ENCODE measurements at places on chromosomes 16 and 17. TPM values are rescaled to one million over a fixed set of nuclear protein-coding genes. Genes with fewer than 3 reads are reported as not detected.

CCL16 gene
- polyA plus RNA-seq = not detected

AIPL1 gene
- not detected for polyA plus RNA-seq

RNF222 gene
- polyA plus RNA-seq = not detected

HCFC1R1 gene
- polyA plus RNA-seq = 60.4 TPM

NOG gene
- polyA plus RNA-seq = 3.6 TPM

CTF1 gene
- polyA plus RNA-seq = 2.0 TPM

PIPOX gene
- not detected for polyA plus RNA-seq

ITGAL gene
- polyA plus RNA-seq = 0.27 TPM

CRISPLD2 gene
- 21.5 TPM for polyA plus RNA-seq

HOXB1 gene
- polyA plus RNA-seq = not detected

CLEC10A gene
- polyA plus RNA-seq = not detected

TPSG1 gene
- polyA plus RNA-seq = not detected

KAT7 gene
- polyA plus RNA-seq = 27.0 TPM

CFAP97D1 gene
- polyA plus RNA-seq = not detected

PRSS27 gene
- 0.80 TPM for polyA plus RNA-seq

GUCY2D gene
- polyA plus RNA-seq = not detected

TEKT1 gene
- polyA plus RNA-seq = not detected

PARD6A gene
- 0.70 TPM for polyA plus RNA-seq

ARL17B gene
- 14.4 TPM for polyA plus RNA-seq

DRC3 gene
- polyA plus RNA-seq = 2.2 TPM

- no peak for DNase-seq
These were observed 82.8 kb downstream of the FBXL20 start for GRCh38 chr17:39318636-39319035.

GRCh38 chr16:79982361-79982760 is 381.8 kb upstream of the MAF start:
- DNase-seq = no peak

GRCh38 chr17:44558334-44558709 is 1.0 kb downstream of the FZD2 start:
- no peak for DNase-seq

GRCh38 chr16:53121043-53121620 is 66.3 kb downstream of the CHD9 start:
- no peak for DNase-seq

GRCh38 chr17:73071066-73071999 is 21.2 kb downstream of the SLC39A11 start:
- DNase-seq = peak; percentile 49

DNA sequence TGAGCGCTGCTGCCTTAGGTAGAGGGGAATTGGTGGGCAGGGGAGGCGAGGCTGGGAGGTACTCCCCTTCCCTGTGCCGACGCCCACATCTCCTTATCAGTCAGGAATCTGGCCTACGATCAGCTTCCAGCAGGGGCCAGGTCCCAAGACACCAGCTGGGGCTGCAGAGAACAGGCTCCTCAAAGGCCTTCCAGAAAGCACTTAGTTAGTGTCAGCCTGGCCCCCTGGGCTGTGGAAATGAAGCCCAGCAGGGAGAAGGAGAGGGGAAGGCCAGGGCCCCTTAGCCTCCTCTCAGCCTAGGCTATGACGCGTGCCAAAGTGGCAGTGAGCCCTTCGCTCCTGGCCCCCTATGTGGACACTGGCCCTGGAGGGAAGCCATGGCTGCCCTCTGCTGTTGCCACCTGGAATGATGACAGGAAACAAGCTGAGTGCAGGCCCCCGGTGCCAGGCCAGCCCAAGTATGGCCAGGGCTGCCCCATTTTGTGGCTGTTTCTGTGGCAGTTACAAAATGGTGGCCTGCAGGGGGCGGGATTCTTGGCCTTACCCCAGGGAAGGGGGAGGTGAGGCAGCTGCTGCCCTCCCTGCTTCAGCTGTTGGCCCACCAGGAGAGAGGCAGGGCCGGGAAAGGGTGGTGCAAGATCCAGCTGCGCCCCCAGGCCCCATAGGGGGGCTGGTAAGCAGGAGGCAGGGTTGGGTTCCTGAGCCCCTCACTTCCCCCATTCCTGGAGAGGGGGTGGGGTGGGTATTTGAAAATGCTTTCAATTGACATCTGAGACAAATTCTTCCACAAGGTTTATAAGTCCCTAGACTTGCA is 11.3 kb downstream of the TBX4 start:
- no peak for DNase-seq

DNA sequence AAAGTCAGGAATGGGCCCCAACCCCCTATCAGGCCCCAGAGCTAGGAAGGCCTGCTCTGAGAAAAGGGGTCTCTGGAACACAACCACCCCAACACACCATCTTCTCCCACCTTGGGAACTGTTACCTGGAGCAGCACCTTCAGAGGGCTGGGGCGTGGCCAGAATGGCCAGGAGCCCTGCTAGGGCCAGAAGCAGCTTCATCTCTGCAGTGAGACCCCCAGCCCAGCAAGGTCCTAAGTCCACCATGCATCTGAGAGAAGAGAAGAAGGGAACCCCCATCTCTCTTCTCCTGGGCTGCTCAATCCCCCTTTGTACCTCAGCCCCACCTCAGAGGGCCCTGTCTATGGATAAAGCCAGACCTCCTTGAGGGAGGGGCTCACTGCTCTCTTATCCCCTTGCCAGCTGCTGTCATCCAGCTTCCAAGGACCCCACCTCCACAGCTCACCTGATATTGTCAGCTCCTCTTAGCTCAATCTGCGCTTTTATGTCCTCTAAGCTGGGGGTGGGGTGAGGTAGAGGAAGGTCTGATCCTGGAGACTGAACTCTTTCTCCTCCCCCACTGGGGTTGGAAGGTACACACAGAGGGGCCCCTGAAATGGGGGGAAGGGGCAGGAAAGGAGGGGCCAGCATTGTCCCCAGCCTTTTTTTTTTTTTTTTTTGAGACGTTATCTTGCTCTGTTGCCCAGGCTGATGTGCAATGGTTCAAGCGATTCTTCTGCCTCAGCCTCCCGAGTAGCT is at the start of gene MPO:
Gene MPO, minus strand, starts transcription at position 456 of the 738 bp plus-strand sequence. Its CDS starts 177 bp downstream, at position 279.
- no peak for DNase-seq

DNA sequence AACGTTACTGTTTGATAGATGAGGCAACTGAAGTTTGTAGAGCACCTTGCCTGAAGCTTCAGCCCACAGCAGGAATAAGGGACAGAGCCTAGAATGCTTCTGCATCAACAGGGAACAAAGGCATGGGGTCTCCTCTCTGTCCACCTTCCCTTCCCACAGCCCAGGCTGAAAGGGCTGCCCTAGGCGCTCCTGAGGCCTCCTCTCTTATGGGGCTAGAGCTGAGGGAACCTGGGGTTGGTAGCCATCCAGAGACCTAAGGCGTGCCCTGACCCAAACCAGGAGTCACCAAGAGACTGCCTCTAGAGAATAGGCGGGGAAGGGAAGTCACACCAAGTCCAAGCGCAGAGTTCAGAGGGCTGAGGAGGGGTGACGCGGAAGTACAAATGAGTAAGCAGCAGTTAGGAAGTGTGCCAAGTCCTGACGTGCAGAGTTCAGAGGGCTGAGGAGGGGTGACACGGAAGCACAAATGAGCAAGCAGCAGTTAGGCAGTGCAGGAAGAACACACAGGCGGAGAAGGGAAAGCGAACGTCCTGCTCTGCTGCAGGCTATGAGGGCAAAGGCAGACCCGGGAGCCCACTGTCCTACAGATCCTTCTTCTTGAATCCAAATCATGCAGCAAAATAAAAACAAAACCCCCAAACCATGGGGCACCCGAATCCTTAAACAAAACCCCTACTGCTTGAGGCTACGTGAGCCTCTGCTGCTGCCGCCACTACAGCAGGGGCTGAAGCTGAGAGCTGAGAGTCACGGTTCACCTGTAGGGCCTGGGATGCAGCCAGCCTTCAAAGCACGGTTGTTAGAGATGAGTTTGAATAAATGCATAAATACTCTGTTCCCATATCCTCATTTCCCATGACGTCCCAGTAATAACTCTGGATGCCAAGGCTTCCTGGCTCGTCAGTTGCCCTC is 2.7 kb upstream of the SPG7 start:
- DNase-seq = peak; percentile 74

DNA sequence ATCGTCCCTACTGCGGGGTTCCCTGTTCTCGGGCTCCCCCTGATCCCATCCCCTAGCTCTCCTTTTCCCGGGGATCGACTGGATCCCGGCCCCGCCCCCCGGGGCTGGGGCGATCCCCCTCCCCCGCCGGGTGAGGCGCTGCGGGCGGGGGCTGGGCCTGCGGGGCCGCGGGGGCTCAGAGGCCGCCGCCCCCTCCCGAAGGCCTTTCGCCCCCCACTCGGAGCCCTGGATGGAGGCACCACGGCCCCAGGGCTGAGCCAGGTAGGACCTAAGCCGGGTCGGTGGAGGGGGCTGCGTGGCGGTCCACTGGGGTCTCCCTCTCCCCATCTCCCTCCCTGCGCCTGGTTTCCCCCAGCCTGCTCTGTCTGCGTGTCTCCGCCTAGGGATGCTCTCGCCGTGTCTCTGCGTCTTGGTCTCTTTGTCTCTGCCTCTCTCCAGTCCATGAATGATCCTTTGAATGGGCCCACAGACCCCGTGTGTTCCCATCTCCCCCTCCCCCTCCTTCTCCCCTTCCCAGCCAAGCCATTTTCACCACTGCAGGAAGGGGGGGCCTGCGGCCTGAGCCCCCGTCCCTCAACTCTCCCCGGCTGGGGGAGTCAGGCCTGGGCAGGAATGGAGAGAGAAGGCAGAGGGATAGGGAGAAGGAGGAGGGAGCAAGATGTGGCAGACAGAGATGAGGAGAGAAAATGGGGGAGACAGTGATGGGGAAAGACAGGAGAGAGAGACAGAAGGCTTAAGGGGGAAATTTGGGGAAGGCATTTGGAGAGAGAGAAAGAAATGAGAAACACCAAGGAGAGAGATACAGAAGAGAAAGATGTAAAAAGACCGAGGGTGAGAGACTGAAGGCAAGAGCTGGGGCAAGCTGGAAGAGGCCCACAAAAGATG is 1.7 kb upstream of the TMEM256 start:
- DNase-seq = peak; percentile 51

- peak; percentile 91 for DNase-seq
These were observed 299.7 kb downstream of the C16orf95 start for GRCh38 chr16:87017371-87018012.

DNA sequence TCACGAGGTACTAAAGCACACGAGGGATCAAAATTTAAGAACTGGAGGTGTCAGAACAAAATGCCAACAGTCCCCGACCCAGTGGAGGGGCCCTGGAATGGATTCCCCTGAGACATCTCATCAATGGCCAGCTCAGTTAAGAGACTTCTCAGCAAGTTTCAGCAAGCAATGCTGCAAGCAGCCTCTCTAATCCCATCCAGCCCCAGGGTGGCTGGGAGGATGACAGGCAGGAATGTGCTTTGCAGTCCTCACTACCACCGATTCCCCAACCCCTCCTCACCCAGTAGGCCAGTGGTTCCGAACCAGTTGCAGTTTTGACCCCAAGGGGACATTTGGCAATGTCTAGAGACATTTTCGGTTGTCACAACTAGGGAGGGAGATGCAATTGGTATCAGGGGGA is 8.7 kb downstream of the GPRC5B start:
- no peak for DNase-seq

- no peak for DNase-seq
These were observed 25.4 kb upstream of the NFATC3 start for GRCh38 chr16:68059804-68060203.

- DNase-seq = peak; percentile 23
These were observed 78.9 kb downstream of the CNGB1 start for GRCh38 chr16:57892041-57892440.

- DNase-seq = no peak
These were observed 563 bp downstream of the ZACN start for GRCh38 chr17:76079535-76079955.

DNA sequence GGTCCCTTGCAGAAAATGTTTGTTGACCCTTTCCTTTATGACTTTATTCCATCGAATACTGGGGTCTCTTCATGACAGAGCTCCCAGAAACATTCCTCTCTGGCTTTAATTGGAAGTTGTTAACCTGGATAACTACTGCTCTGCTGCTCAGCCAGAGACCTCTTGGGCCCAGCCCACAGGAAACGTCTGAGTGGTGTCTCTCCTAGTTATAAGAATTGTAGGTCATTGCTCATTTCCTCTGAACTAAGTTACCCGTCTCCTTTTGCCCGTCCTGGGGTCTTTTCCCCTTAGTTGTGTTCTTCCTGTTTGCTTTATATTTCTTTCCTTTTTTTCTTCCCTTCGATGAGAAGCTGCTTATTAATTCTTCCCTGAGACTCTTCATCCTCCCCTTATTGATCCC is 9.0 kb downstream of the MAP2K6 start:
- no peak for DNase-seq

DNA sequence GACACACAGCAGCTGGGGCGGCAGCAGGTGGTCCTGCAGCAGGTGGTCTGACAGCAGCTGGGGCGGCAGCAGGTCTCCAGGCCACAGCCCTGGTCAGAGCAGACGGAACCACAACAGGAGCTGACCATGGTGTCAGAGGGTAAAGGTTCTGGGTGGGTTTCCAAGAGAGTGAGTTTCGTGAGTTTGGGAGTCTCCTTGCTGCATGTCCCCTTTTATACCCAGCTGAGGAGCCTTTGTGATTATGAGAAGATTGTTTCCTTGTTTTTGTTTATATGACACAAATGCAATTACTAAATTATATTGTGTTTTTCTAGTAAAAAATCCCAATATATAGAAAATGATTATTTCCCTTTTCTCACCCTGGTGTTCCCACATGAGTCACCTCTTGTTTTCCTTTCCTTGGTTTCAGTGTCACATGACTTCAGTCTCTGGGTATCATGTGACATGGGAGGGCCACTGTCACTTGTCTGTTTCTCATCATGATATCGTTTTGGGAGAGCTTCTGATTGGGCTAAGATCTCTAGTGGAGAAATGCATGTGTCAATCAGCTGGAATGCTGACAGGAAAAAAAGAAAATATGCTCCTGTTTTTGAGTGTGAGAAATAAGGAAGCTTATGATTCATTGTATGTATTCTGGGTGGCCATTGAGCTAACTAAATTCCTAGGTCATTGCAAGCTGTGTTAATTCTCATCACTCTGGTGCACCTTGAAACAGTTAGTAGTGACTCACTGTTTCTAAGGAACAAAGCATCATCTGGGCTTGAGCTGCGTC is at the start of gene KRTAP4-6:
Gene KRTAP4-6, minus strand, starts transcription at position 185 of the 772 bp plus-strand sequence. Its CDS starts 57 bp downstream, at position 128.
- DNase-seq = peak; percentile 95

DNA sequence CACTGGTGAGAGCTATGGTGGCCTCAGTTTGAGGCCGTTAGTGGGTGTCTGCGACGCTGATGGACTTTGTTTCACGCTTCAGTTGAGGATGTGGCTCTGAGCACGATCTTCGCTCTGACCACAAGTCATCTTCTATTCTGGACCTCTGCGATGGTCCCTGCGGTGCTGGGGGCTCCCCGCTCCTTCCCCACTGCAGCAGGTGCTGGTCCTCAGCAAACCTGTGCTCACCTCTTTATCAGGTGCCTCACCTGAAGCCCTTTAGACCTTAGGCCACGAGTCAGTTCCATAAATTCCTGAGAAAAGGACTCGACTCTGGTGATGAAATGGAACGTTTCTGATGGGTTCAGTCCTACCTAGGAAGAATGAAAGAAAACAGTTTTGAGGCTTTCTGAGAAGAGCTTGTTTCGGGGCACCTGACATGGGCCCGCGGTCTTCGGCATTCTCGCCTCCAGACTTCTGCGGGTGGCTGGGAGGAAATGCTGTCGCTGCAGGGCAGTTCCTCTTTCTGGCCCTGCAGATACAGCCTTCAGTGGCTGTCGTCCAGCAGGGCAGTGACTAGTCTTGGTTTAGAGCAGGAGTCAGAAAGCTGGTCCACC is 4.7 kb downstream of the KCTD5 start:
- no peak for DNase-seq

Measured in GM23248 (cell line).